ENCODE measurements at places on chromosomes 12 and 14.
A peak's percentile ranks its signal among the peaks of the same experiment; 100 is the strongest.

- DNase-seq, result peak; percentile 46
Observed at GRCh38 chr12:9509464-9510161, 98.1 kb downstream of the KLRB1 start.

- no peak for DNase-seq
Observed at GRCh38 chr12:12909228-12909994, 18.0 kb downstream of the GPRC5A start.

DNA sequence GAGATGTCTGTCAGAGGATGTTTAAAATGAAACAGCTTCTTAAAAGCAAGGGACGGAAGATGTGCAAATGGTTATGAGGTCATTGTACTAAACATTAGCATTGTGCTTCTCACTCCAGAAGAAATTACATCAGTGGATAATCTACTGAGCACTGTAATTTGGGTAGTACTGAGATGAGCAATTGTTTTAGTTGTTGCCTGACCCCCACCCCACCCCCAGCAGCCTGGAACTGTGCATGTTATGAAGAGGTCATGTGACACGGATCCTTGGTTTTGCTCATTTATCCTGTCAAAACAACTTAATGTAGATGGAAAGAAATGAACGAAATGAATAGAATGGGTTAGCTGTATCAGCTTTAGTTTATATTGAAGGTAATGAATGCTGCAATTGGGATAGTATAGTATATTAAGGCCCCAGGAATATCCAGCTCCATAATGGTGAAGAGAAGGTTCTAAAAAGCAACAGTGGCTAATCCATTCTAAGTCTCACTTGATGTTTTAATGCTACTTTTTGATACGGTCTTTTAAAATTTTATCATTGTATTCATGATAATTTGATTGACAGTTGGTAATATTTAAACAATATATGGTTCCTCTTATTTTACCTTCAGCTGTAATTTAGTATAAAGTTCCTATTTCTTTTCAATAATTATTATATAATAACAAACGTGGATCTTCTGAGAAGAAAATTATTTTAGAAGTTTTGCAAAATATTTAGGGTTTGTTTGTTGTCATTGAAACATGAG is 58.5 kb downstream of the WNK1 start:
- DNase-seq, result no peak

DNA sequence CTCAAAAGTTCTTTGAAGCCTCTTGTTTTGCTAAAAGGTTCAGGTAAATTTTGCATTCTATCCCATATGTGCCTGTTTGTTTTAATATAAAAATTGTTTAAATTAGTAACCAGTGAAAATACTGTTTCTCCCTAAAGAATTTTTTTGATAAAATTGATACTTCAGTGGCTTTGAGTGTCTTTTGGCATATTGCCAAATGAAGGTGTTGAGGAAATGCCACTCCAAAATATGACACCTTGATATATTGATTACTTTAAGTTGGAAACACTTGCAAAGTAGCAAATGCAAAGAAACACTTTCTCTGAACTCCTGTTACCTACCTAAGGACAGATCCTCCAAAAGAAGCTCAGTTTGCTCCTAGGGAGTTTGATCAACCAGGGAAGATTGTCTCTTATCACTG is 8.4 kb downstream of the STYX start:
- no peak for DNase-seq

DNA sequence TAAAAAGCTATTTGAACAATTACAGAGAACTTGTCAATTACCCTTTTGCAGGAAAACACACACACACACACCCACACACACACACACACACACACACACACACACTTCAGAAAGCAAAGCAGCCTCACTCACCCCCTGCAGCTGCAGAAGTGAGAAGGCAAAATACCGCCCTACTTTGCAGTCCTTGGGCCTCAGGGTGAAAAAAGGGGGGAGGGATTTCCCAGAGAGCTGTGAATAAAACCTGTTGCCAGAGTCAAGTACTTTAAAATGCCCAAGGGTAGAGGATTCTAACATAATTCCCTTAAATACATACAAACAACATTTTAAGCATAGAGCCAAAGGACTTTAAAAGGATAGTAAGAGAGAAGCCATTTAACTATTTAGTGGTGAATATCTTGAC is 285.9 kb downstream of the MDGA2 start:
- no peak for DNase-seq

GRCh38 chr12:124928095-124928911 is 13.9 kb upstream of the UBC start:
- peak; percentile 99 for DNase-seq

DNA sequence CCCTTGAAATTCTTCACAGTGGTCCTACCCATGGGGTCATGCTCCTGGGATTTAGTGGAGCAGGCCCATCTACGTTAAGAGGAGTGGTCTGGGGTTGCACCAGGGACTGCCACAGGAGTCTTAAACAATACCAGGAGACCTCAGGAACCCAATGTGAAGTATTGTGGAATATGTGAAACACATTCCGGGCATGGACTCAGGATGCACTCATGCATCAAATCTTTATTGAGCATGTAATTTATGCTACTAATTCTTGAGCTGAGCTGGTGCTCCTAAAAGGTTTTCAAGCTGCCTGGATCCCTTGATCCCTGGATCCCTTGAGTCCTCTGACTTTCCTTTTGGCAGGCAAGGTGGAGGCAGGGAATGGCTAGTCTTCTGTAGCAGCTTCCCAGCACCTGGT is 8.8 kb downstream of the SERPINA10 start:
- no peak for DNase-seq

DNA sequence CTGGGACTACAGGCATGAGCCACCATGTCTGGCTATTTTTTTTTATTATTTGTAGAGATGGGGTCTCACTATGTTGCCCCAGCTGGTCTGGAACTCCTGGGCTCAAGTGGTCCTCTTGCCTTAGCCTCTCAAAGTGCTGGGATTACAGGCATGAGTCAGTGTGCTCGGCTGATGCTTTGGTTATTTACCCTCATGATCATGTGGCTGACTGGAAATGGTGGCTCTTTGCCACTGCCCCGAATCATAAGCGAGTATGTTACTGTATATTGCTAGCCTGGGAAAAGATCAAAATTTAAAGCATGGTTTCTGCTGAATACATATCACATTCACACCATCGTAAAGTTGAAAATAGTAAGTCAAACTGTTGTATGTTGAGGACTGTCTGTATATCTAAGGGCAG is 101.1 kb downstream of the RGS6 start:
- DNase-seq, result no peak

- DNase-seq, result no peak
Observed at GRCh38 chr12:82866227-82866775, 179.6 kb downstream of the TMTC2 start.

DNA sequence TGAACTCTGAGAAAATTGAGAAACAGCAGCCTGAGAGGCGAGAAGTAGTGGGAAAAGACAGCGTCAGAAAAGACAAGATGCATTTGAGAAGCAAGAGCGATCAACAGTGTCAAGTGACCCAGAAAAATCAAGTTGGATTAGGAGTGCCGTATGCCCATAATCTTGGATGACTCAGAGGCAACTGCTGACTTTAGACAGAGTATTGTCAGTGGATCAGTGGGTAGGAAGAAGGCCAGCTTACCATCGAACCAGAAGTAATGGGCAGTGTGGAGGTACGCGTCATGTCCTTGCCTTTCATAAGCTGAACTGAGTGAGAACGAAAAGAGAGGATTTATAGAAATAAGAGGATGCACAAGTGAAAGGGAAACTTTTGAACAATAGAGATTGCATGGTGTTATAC is 151.0 kb upstream of the NAV3 start:
- no peak for DNase-seq

GRCh38 chr12:89369166-89369565 is 16.9 kb upstream of the DUSP6 start:
- DNase-seq, result no peak

GRCh38 chr12:124736115-124737039 is 127.3 kb downstream of the SCARB1 start:
- no peak for DNase-seq

DNA sequence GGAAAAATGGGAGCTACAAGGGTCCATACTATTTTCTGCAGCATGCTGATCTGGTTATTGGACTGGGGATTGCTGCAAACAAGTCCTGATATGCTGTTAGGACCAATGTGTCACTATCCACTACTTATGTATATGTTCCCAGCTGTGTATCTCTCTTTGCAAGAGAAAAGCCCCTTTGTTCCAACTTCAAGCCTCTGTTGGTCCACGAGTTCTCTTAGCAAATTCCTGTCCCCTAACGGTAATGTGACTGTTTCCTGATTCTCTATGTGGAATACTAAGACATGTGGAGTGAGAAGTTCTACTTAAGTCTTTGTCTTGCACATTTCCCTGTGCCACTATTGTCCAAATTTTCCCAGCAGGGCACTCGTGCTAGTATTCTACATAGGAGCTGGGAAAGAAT is 557.7 kb downstream of the FSCB start:
- DNase-seq, result no peak

- DNase-seq, result no peak
Observed at GRCh38 chr12:105451211-105451610, 120.7 kb downstream of the C12orf75 start.

DNA sequence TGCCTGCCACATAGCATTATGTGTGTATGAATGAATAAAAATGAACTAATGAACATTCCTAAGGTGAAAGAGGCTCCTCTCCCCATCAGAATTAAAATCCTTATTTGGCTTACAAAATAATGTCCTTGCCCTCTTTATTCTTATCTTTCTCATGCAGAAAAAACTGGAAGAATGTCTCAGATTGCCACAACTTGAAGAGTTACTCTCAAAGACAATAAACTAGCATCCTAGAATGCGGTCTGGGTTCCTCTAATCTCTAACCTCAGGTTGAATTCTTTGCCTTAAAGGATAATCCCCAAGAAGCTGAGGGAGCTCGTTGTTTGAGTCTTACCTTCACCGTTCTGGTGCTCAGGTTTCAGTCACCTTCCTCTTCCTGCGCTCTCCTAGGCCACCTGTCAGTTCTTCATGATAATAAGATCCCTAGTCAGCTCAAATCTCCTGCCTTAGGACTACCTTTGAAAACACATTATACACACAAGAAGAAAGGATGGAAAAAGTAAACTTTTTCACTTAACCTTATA is 147.1 kb downstream of the PHLDA1 start:
- no peak for DNase-seq

DNA sequence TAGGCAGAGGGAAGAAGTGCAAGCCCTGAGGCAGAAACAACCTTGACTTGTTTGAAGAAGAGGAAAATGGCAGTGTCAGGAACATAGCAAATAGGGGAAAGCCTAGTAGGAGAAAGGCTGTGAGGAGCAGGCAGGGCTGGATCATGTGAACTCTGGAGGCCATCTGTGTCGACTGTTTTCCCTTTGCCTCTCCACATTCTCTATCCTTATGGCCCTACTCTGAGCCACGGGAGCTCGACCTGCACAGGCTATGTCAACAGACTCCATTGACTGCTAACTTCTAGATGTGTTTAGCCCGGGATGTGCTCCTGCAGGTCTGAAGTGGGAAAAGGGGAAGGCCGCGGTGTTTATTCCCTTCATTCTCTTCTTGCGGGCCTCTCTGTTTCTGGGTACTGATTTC is 35.2 kb downstream of the EGLN3 start:
- no peak for DNase-seq

GRCh38 chr12:125652681-125653080 is 587.4 kb downstream of the AACS start:
- no peak for DNase-seq

Measured in trophoblast cell (in vitro differentiated cells and primary cell).